SJCRH30 (cell line): ENCODE measurements at places on chromosomes 3 and 15.

- peak; percentile 86 for DNase-seq
Observed at GRCh38 chr15:67148196-67148701, 82.8 kb downstream of the SMAD3 start.

- no peak for DNase-seq
Observed at GRCh38 chr3:43522727-43523362, 99.0 kb downstream of the ANO10 start.

- no peak for DNase-seq
Observed at GRCh38 chr3:150868282-150868681, 37.0 kb downstream of the MINDY4B start.

GRCh38 chr3:5233026-5233425 is 45.5 kb downstream of the EDEM1 start:
- no peak for DNase-seq

DNA sequence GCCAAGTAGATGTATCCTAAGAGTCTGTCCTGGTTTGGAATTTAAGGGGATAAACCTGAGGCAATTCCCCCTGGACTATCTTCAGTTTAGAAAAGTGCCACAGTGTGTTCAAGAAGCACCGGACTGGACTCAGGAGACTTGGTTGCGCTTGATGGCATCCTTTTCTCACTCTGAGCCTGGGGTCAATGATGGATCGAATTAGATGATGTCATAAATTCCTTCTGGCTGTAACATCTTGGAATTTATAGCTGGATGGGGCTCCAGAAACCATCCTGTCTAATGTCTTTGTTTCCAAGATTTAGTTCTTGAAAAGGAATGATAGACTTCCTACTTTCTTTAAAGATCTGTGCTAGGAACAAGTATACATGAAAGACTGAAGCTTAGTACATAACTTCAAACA is 280.6 kb downstream of the LPP start:
- no peak for DNase-seq

DNA sequence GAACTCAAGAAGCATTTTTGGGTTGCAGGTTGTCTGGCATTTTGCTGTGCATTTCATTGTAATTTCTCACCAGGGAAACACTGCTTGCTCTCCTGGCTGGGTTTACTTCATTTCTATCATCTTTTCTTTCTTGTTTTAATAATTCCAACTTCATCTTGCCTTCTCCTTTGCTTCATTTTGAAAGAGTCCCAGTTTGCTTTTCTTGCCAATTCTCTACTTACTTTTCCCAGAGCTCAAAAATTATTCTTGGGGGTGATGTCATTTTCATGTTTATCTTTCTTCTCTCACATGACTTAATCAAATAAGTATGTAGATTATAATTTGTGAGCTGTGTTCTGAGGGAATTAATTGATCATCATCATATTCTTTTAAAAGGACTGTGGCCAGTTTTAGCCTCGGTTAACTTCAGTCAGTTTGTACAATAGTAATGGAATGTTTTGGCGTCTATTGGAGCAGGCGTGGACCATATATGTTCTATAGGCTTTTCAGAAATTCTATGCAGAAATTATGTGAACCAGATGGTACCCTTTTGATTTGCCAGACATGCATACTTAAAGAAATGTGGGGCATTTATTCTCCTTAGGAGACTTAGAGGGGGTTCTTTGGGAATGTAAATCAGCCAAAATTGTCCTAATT is 30.1 kb downstream of the SH3GL3 start:
- DNase-seq: no peak

GRCh38 chr3:88661433-88661824 is 446.0 kb upstream of the EPHA3 start:
- DNase-seq: peak; percentile 17

GRCh38 chr3:65702202-65702601 is 336.5 kb downstream of the MAGI1 start:
- no peak for DNase-seq

DNA sequence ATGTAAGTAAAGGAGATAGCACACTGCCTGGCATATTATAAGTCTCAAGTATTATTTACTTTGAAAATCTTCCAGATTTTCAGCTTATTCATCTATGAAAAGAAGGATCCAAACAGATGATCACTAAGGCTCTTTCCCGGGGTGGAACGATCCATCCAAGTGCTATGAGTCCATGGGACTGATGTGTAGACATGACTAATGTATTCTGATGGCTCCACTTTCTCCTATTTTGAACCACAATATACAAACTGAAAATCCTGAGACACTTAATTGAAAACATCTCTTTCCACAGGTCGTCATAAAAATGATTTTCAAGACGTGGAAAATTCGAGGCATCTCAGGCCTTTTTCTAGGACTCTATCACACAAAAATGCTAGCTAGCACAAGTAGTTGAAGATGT is 33.4 kb upstream of the CHRM5 start:
- DNase-seq: no peak
